ENCODE measurements at places on chromosomes 5 and 9.

DNA sequence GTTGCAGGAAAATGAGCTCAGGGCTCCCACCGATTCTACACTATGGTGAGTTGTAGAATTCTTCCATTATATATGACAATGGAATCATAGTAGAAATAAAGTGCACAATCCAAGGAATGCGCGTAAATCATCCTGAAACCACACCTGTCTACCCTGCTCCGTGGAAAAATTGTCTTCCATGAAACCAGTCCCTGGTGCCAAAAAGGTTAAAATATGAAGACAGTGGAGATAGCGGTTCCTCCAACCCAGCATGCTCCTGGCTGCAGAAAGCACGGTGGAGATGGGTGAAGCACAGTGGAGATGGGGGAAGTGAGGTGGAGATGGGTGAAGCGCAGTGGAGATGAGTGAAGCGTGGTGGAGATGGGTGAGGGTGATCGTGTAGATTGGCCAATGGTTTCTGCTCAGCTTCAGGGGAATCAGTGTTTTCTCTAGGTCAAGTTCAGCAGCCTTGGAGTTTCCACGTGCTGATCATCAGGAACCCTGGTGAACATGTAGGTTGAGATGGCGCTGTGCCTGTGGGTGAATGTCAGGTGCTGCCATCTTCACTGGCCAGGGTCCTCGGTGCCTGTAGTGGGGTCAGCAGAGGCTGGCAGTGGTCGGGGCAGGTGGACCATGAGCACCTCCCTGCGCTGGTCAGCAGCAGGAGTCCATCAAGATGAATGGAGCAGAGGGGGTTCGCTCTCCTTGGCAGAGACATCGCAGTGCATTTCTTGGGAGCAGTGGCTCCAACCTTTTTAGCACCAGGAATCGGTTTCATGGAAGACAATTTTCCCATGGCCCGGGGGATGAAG, 20.3 kb downstream of the PAEP start:
- DNase-seq = no peak

GRCh38 chr9:3793971-3794383, 268.2 kb upstream of the RFX3 start:
- DNase-seq = no peak

DNA sequence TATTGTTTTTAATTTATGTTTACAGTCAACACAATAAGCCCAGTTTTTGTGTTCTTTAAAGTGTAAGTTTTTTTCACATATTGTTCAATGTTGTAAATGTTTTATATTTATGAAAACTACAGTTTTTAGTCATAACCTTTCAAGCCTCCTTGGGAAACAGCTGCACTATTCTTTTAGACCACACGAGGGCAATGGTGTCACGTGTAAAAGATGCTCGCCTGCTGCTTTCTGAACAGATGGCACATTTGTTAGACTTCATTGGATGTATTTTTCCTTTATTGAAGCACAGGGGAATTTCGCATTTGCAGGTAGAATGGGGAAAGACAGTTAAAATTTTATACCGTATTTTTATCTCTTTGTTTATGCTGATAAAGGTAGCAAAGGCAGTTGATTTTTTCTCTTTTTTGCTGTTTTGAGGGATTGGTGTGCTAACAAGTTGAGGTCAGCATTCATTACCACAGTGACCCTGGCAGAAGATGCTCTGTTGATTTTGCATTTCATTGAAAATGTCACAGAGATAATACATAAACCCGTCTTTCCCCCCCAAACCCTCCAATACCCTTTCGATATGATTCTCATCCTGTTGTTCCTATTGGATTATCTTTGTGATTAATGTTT, 59.0 kb downstream of the MAT2B start:
- peak; percentile 46 for DNase-seq

DNA sequence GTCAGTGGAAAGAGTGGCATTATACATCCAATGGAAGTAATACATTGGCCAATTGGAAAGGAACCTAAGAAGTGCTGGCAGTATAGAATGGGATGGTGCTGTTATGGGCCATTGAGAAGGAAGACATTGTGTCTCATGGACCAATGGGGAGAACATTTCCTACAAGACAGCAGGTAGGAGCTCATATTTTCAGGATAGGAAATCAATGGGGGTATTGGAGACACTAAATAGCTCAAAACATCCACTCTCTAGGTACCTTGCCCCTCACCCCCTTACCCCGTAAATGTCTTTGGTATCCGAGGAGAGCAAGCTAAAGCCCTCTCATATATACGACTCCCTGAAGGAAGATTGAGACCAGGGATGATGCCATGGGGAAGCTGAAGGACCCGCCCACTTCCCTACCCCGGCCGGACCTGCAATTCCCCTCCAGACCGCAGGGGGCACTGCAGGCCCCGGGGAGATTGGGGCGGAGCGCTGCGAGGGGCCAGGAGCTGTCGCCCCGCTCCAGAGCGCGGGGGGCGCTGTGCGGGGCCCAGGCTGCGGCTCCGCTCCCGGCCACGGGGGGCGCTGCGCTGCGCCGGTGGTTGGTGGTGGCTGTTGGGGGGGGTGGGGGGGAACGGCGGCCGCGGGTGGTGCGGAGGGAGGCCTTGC, at the start of gene KDM3B:
Gene KDM3B (plus strand): TSS at position 615 of the 651 bp plus-strand sequence. CDS start 111 bp downstream, outside the sequence.
- DNase-seq = peak; percentile 94

- peak; percentile 25 for DNase-seq
Observed at GRCh38 chr5:672329-673160, 20.6 kb downstream of the TPPP start.
